ENCODE measurements at places on chromosomes 12 and 14.

DNA sequence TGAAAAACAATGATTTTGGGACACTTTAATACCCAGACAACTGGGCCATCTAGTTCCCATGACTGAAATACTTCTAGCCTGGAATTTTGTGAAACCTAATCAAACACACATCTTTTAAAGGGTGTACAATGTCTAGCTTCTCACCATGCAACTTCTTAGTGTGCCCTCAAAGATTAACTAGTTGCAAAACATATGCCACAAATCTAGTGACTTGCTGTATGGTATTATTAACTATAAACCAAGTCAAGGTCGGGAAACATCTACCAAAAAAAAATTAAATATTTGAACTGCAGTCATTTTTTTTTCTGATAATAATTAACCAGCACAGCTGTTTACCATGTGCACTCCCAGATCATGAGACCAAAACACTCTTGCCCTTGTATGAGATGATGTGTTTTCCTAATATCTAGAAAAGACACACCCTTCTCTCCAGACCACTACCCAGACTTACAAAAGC lies 171.8 kb upstream of the FOXN3 start:
- DNase-seq: no peak

DNA sequence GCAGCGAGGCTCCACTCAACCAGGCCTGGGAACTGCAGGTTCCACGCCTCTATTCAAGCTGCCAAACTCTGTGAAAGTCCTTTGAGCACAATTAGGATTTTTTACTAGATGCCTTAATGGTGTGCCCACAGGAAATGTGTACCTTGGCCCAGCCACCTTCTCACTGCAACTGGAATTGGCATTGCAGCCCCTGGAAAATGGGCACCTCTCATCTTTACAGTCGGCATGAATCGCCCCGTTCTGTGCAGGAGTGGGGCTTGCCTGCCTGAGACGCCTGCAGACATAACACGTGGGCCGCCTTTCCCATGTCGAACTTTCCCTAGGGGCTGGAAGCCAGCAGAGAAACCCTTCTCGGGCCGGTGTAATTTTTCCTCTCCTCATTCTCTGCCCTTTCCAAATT lies 42.0 kb upstream of the ELK3 start:
- DNase-seq: no peak

DNA sequence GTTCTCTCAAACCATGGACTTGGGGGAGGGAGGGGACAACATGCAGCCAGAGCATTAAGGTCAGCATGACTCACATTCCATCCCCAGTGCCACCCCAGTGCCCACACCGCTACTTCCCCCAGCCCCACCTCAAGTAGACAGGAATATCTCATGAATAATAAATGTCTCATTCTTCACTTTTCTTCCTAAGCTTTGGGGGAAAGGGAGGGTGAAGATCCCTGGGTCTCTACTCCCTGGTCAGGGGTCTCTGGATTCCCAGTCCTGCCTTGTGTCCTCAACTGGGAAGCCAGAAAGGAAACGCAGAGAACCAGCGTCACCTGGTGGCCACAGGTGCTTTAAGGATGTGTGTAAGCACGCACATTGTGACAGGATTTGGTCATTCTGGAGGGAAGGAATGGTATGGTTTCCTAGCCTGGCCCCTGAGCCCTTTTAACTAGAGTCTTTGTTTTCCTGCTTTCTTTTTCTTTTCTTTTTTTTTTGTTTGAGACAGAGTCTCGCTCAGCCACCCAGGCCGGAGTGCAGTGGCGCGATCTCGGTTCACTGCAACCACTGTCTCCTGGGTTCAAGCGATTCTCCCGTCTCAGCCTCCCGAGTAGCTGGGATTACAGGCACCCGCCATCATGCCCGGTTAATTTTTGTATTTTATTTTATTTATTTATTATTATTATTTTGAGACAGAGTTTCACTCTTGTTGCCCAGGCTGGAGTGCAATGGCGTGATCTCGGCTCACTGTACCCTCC lies 3.4 kb downstream of the GPR84 start:
- DNase-seq: peak; percentile 67

DNA sequence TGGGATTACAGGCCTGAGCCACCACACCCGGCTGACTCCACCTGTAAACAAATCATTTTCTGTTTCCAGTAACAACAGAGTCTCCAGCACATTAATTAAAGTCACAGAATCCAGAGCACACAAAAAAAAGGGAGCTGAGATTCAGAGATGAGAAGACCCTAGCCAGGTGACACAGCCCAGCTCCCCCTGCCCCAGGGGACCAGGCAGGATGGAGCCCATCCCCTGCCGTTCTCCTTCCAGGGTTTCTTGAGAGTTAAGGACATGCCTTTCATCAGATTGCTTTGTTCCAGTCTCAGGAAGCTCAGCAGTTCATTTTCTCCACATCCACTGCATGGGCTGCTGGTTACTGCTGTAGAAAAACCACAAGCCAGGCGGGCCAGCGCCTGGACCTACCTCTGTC lies 81.2 kb downstream of the RIMBP2 start:
- no peak for DNase-seq

GRCh38 chr12:66137937-66138336 lies 7.4 kb upstream of the LLPH start:
- no peak for DNase-seq
